Activated CD8-positive, alpha-beta memory T cell treated with anti-CD3 and anti-CD28 coated beads for 24 hours (primary cell): ENCODE measurements at places on chromosomes 6 and 20.

DNA sequence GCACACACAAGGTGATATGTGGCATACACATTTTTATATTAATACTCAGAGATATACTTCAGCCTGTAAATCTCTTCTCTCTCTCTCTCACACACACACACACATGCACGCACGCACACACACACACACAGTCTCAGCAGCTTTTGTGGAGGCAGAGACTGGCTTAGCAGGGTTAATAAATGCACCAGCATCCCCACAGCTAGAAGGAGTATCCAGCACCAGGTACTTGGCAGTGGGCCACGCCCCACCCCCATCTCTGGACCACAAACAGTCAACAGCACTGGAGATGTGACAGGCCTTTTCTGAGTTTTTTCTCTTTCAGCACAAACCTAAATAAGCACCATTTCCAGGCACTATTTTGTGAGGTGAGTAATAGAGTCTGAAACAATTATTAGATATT lies 47.3 kb upstream of the LRFN2 start:
- DNase-seq: no peak

DNA sequence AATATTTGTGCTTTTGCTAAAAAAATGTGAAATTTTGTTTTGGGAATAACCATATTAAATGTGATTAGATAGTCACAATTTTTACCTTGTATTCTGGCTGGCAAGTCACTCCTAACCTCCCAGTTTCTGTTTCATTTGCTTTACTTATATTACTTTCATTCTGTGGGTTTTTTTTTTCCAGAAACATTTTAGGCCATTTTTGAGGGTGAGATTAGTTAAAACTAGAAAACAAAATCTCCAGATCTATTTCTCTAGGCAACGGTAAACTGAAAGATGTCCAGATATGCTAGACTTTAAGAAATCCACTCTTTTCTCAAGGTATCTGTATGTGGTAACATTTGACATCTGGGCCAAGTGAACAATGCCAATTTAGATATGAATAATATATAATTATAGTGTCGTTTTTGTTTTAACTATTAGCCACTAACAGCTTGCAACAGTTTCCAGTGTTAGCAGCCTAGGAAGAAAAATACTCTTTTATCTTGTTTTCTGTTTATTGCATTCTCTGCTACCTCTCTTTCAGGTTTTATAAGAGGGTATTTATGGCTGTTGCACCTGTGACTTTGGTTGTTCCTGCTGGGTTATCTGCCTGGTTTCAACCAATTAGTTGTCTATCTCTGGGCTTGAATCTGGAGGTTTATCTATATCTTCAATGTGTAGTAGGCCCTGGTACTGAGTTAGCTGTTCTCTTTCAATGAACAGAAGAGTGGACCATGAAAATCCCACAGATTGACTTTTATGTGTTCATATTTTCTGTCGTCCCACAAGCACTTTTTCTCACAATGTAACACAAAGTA lies 260.9 kb downstream of the NKAIN2 start:
- no peak for DNase-seq

- DNase-seq: no peak
Measured at GRCh38 chr6:37673436-37673835, 24.2 kb downstream of the MDGA1 start.

DNA sequence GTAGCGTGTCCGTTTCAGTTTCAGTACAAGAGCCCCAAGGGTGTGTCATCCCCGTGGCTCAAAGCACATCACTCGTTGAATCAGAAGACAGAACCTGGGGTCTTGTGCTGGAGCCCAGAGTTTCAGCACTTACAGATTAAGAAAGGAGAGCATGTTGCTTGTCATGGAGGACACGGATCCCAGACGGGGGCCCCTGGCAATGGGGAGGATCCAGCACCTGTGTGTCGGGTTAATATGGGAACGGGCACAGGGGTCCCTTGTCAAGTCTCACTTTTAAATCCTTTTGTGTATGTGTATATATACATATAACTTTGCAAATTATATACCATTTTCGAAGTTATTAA lies 23.4 kb downstream of the THBS2 start:
- peak; percentile 32 for DNase-seq

DNA sequence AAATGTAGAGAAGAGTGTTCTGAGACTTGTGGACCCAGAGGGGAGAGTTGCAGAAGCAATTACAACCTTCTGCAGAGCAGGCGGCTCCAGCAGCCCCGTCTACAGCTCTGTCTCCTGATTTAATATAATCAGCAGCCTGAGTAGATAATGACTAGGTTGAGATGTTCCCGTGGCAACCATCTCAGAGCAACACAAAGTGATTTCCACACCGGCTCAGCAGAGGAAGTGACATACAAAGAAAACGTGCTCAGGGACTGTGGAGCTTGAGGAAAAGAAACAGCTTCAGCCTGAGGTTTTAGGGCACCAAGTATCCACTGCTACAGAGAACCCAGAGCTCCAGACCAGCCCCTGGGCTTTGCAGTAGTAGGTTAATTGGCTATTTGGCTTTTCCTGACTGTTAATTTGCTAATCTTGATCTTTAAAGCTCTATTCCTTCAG lies 136.4 kb downstream of the MTFR2 start:
- DNase-seq: no peak

- DNase-seq: no peak
Measured at GRCh38 chr6:96450082-96450769, 71.4 kb upstream of the UFL1 start.

DNA sequence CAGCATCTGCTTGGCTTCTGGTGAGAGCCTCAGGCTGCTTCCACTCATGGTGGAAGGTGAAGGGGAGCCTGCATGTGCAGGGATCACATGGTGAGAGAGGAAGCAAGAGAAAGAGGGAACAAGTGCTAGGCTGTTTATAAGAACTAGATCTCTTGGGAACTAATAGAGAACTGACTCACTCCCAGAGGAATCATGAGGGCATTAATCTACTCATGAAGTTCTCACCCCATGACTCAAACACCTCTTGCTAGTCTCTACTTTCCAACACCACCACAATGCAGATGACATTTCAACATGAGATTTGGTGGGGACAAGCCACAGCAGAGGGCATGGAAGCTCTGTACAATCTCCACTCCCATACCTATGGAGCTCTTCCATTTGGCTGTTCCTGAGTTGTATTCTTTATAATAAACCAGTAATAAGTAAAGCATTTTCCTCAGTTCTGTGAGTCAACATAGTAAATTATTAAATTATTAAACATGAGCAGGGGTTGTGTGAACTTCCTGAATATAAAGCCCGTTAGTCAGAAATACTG lies 524.1 kb upstream of the NRSN1 start:
- DNase-seq: no peak

DNA sequence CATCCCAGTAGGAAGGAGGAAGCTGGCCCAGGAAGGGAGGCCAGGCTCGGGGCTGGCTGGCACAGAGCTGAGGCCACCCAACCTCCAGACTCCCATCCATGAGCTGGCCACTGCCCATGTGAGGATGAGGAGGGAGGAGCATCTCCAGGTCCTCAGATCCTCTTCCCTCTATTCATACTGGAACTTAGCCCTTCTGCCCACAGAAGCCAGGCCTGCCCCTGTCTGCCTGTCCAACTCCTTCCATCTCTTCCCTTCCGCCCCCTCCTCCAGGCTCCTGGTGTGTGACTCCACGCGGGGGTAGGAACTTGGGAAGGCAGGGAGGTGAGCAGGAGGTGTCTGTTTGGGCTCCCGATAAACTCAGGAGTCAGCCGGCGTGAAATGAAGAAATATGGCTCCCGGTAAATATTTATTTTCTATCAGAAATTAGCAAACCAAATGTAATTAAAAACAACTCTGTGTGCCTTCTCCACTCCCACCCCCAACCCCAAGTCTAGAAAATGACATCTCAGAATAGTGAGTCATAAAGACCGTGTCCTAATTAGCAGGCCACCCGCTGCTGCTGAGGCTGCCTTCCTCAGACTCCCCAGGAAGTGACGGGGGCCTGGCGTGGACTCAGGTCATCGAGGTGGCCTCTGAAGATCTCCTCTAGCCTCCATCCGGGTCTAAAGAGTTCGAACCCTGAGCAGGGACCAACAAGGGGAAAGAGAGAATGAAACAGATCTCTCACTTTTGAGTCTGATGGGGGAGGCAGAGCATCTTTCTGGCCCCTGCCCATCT lies 81.9 kb downstream of the MDGA1 start:
- no peak for DNase-seq

DNA sequence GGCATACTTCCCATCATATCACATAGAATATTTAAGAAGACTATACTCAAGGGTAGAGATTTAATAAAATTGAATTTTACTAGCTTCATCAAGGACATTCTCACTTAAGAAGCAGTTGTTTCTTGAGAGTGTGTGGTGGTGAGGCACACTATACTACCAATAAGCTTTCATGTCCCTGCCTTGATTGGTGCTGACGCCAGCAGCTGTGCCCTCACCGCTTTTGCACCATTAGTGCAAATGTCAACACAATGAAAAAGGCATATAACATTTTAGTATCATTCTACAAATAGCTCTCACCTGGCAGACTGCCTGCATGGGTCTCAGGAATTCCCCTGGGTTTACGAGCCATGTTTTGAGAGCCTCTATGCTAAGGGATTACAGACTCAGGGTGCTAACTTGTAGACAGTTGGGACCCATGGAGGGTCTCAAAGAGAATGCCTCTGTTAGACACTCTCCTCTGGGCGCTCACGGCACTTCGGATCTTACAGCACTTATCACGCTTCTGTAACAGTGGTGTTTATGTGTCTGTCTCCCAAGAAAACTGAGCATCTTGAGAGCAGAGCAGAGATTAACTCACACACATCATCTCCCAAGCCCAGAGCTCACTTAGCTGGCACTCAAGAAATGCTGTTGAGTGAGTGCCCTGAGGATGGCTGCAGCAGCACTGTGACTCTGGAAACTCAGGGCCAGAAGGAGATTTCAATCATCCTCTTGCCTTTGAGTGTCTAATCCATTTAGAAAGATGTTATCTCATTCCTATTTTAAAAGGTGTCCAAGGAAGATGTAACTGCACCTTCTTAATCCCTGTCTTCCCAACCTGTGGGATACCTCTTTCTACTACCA lies 143.3 kb upstream of the GPR6 start:
- DNase-seq: no peak

- DNase-seq: no peak
Measured at GRCh38 chr6:160104821-160105517, 16.6 kb upstream of the SLC22A1 start.

GRCh38 chr6:128525406-128525805 lies 5.0 kb upstream of the PTPRK start:
- no peak for DNase-seq

DNA sequence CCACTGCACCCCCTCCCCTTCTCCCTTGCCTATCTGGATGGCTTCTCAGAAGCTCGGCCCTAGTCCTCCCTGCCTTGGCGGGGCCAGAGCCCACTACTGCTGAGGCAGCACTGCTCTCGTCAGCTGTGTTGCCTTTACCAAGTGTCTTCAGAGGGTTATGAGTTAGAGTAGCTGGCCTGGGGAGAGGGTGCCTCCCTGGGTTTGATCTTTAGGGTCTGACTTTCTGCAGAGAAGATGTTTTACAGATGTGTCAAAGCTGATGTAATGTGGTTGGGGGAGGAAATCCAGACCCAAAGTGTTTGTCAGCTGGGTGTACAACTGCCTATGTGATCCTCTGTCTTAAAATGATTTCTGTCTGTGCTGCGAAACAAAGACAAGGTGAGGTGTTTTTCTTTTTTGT lies 30.4 kb upstream of the PI16 start:
- DNase-seq: no peak

DNA sequence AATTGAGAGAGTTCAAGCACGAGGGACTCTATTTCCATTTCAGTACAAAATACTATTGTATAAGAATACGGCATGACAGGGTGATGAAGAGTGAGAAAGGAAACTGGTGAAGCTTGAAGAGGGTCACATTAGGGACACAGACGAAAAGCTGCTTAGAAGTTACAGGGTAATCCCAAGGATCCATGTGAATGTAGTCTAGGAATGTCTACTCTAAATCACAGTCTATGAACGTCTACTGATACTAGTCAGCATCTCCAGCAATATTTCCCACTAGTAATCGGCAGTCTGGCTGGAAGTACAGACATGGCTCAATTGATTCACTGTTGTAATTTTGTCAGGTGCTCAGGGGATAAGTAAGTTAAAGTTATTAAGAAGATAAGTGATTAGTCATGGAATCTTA lies 156.4 kb downstream of the ASCC3 start:
- no peak for DNase-seq

DNA sequence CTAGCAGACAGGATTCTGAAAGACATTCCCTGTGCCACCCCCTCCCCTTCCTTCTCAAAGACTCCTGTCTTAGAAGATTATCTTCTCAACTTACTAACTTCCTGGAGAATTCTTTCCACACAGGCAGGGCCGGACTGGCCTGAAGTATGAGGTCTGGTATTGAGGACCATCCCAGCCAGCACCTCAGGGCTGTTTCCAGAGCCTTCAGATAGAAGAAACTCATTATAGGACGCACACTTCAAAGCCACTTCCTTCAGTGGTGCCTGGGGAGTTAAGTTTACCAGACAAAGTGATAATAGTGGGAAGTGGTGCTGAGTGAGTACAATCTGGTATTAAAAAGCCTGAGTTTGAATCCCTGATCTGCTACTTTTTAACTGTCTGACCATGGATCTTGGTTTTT lies 15.6 kb downstream of the KCNS1 start:
- no peak for DNase-seq

DNA sequence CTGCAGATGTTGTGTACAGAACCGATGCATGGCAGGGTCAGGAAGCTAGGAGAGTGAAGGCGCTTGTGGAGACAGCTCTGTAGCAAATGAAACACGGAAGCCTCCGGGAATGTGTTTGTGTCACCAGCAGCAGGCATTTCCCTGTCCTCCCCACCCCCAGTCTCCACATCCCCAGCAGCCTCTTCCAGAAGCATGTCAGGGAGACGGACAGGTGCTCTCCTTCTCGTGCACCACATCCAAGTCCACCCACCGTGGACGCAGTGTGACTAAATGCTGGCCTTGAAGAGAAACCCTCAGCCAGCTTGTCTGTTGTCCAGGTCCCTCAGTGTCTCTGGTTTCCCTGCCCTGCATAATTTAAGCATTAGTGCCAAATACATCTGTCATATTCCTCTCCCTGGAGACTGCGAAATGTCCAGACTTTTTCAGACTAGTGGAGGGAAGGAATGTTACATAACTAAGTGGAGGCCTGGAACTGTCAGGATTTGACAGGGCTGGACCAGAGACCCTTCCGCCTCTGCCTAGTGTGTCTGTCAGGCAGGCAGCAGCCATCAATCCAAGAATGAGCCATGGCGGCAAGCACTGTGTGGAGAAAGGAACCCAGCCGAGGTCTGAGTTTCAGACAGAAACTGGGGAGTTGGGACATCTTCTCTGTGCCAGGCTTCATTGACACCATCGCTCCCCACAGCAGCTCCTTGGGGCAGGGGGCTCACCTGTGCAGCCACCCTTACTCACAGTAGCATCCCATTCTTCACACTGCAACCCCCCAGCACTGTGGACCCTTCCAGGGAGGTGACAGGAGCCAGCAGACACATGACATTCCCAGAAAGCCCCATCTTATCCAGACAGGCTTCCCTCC lies 26.6 kb upstream of the PI16 start:
- DNase-seq: no peak

- no peak for DNase-seq
Measured at GRCh38 chr6:108677357-108677756, 116.6 kb downstream of the FOXO3 start.

- no peak for DNase-seq
Measured at GRCh38 chr20:2179233-2179580, 77.6 kb downstream of the STK35 start.

GRCh38 chr6:108960601-108961000 lies 112.4 kb downstream of the ARMC2 start:
- DNase-seq: no peak
